ENCODE measurements at places on chromosomes 7 and 10. TPM values are rescaled to one million over a fixed set of nuclear protein-coding genes. Genes with fewer than 3 reads are reported as not detected.
A peak's percentile ranks its signal among the peaks of the same experiment; 100 is the strongest.

GRCh38 chr7:71746006-71746405 is 614.1 kb downstream of the GALNT17 start:
- no peak for DNase-seq
- no peak overlapping the region for H3K27ac ChIP-seq
- H3K4me1 ChIP-seq: no peaks in the 10 kb centered on the region
- peaks cover 13% of the 10 kb centered on the region for H3K27me3 ChIP-seq
- H3K4me3 ChIP-seq: no peak overlapping the region
- no peaks in the 10 kb centered on the region for H3K36me3 ChIP-seq

DNA sequence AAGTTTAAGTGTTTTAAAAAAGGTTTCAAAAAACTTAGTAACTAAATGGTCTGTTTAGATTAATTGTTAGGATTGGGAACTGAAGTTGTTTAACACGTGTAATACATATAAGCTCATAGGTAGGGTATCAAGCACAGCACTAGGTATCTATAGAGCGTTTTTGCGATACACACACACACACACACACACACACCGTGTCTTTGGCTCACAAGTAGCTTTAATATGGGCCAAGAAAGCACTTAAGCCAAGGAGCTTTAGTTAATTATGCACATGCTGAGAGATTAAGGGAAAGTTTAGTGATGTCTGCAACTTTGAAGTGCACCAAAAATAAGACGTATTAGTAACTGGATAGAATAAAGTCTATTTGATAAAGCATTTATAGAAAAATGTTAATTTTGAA is 93.8 kb upstream of the CNTNAP2 start:
- no peak for DNase-seq
- H3K4me1 ChIP-seq: no peaks in the 10 kb centered on the region
- H3K4me3 ChIP-seq: no peak overlapping the region

DNA sequence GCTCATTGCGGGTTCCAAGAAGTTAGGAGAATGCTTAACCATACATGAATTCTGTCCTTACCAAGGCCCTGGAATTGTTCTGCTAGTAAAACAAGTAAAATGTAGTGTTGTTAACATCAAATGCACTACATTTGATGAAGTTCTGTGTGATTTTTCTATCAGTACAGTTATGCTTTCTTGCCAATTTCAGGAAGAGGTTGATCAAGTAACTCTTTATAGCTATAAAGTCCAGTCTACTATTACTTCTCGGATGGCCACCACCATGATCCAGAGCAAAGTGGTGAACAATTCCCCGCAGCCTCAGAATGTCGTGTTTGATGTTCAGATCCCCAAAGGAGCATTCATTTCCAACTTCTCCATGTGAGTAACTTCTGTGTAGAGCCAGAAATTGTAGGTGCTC is 5.7 kb downstream of the ITIH2 start:
- no peaks in the 10 kb centered on the region for H3K36me3 ChIP-seq
- no peak for DNase-seq
- H3K4me3 ChIP-seq: no peak overlapping the region
- peaks cover 14% of the 10 kb centered on the region for H3K27me3 ChIP-seq
- no peak overlapping the region for H3K27ac ChIP-seq

GRCh38 chr10:83373671-83374070 is 765.6 kb upstream of the GHITM start:
- DNase-seq: no peak
- H3K4me1 ChIP-seq: no peaks in the 10 kb centered on the region
- H3K4me3 ChIP-seq: no peak overlapping the region
- H3K27me3 ChIP-seq: no peaks in the 10 kb centered on the region
- no peak overlapping the region for H3K27ac ChIP-seq

- no peak for DNase-seq
- no peak overlapping the region for H3K4me3 ChIP-seq
- peaks cover 12% of the 10 kb centered on the region for H3K4me1 ChIP-seq
- no peaks in the 10 kb centered on the region for H3K36me3 ChIP-seq
- no peaks in the 10 kb centered on the region for H3K27me3 ChIP-seq
Measured at GRCh38 chr7:122132341-122132740, 11.7 kb downstream of the AASS start.

DNA sequence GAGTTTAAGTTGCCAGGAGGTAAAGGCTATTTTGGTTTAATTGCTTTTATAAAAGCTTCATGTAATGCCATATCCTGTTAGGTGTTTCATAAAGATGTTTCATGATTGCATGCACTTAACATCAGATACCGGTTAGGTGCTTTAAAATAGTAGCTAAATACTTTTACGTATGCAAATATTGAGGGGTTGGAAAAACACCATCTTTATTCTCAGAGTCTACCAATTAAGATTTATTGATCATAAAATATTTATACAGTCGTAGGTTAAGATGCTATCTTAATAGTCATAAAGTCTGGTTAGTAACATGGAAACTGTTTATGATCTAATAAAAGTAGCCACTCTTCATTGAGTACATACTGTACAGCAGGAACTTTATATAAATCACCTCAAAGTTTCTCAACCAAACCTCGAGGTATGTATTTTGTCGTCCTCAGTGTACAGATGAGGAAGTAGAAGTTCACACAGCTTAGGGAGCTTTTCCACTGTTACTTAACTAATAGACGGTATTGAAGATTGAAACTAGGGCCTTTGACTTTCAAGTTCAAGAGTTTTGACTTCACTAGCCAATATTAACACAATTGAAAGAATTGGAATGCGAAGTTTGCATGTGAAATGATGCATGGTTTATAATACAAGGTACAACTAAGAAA is 897.1 kb downstream of the GATA3 start:
- no peak for DNase-seq
- no peak overlapping the region for H3K4me3 ChIP-seq
- no peaks in the 10 kb centered on the region for H3K36me3 ChIP-seq
- H3K27ac ChIP-seq: no peak overlapping the region

GRCh38 chr10:89183571-89183970 is 23.5 kb downstream of the CH25H start:
- H3K4me1 ChIP-seq: no peaks in the 10 kb centered on the region
- H3K27ac ChIP-seq: no peak overlapping the region
- H3K36me3 ChIP-seq: no peaks in the 10 kb centered on the region
- no peak for DNase-seq

DNA sequence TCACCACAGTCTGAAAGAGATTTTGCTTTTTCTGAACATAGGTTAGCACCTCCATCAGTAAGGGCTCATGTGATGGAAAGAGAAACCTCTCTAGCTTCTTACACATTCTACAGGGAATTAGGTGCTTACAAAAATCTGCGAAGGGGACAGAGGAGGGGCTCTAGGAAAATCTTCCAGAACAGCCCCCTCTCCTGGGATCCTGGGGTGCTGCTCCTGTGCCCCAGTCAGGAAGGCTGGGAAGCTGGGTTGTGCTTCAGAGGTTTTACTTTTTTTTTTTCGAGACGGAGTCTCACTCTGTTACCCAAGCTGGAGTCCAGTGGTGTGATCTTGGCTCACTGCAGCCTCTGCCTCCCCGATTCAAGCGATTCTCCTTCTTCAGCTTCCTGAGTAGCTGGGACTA is 7.5 kb upstream of the FAM171A1 start:
- no peak overlapping the region for H3K4me3 ChIP-seq
- no peaks in the 10 kb centered on the region for H3K36me3 ChIP-seq
- H3K27ac ChIP-seq: no peak overlapping the region
- DNase-seq: no peak
- H3K4me1 ChIP-seq: no peaks in the 10 kb centered on the region

CYP17A1 gene
- total RNA-seq: not detected

GRCh38 chr7:20327055-20327454 is 3.6 kb upstream of the ITGB8 start:
- H3K36me3 ChIP-seq: no peaks in the 10 kb centered on the region
- H3K27ac ChIP-seq: no peak overlapping the region
- DNase-seq: no peak
- H3K4me3 ChIP-seq: no peak overlapping the region
- H3K4me1 ChIP-seq: peaks cover 36% of the 10 kb centered on the region
- peaks cover 2% of the 10 kb centered on the region for H3K27me3 ChIP-seq

- no peak overlapping the region for H3K4me3 ChIP-seq
- peaks cover 4% of the 10 kb centered on the region for H3K4me1 ChIP-seq
- no peak overlapping the region for H3K27ac ChIP-seq
- H3K36me3 ChIP-seq: no peaks in the 10 kb centered on the region
Measured at GRCh38 chr10:114259824-114260223, 20.8 kb downstream of the VWA2 start.

DNA sequence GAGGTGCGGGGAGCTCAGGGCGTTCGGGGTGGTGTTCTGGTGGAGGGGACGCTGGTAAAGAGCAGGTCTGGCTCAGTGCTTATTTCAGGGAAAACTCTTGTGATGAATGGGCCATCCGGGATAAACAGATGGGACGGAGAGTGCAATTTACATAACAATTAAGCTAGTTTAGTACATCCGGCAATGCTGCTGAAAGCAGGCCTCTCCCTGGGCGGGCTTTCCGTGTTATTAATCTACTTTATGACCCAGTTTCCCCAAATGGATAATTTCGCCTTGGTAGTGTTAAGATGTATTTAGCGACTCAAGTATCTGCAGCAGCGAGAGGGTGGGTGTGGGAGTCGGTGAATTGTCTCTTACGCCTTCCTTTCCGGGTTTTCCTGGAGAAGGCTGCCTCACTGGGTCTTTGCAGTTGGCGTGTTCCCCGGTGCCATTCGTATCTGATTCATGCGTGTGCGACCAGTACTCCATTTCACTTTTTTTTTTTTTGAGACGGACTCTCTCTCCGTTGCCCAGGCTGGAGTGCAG is 25.2 kb downstream of the FOXK1 start:
- peaks cover 76% of the 10 kb centered on the region for H3K4me1 ChIP-seq
- no peak overlapping the region for H3K4me3 ChIP-seq
- H3K36me3 ChIP-seq: peaks cover 5% of the 10 kb centered on the region
- H3K27ac ChIP-seq: peak overlapping the region; percentile 72
- no peak for DNase-seq

GRCh38 chr10:60025279-60025678 is 118.9 kb upstream of the CCDC6 start:
- no peaks in the 10 kb centered on the region for H3K4me1 ChIP-seq
- no peak overlapping the region for H3K27ac ChIP-seq
- peaks cover 2% of the 10 kb centered on the region for H3K27me3 ChIP-seq
- no peaks in the 10 kb centered on the region for H3K36me3 ChIP-seq
- no peak overlapping the region for H3K4me3 ChIP-seq

DNA sequence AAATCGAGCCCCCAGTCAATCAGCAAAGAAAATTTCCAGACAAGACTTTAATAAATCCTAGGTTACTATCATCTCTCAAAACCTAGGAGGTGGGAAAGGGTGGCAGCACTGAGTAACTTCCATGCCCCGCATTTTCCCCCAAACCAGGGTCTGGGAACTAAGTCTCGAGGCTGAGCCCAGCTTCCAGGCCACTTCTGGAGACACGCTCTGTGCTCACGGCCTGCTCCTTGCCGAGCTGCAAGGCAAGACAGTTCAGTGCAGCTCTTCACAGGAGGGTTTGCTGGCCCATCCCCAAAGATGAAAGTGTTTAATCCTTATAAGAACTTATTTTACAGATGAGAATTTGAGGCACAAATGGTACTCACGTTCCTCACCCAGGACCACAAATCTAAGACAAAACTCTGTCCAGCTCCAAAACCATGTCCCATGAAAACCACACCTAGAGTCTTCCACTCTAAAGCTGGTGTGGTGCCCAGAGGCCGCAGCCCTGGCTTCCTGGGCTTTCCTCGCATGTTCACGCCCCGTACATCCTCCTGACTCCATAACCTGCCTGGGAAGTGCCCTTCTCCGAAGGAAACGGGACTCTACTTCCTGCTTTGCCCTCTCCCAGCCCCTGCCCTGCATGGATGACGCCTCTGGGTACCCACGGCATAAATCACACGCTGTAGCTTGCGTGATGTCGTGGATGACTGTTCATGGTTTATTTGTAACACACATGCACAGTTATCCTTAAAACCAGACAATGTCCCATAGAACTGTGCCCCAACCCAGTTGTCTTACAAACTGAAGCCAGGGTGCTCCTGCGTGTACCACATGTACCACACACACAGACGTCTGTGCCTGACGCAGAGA is 201.2 kb downstream of the DIP2C start:
- no peaks in the 10 kb centered on the region for H3K27me3 ChIP-seq
- H3K4me1 ChIP-seq: peaks cover 68% of the 10 kb centered on the region
- no peak overlapping the region for H3K4me3 ChIP-seq
- DNase-seq: no peak
- peaks cover 3% of the 10 kb centered on the region for H3K36me3 ChIP-seq

- H3K27me3 ChIP-seq: no peaks in the 10 kb centered on the region
- no peak overlapping the region for H3K4me3 ChIP-seq
- no peaks in the 10 kb centered on the region for H3K36me3 ChIP-seq
- peaks cover 21% of the 10 kb centered on the region for H3K4me1 ChIP-seq
- no peak for DNase-seq
- no peak overlapping the region for H3K27ac ChIP-seq
Measured at GRCh38 chr7:82036146-82036886, 266.5 kb upstream of the HGF start.

DNA sequence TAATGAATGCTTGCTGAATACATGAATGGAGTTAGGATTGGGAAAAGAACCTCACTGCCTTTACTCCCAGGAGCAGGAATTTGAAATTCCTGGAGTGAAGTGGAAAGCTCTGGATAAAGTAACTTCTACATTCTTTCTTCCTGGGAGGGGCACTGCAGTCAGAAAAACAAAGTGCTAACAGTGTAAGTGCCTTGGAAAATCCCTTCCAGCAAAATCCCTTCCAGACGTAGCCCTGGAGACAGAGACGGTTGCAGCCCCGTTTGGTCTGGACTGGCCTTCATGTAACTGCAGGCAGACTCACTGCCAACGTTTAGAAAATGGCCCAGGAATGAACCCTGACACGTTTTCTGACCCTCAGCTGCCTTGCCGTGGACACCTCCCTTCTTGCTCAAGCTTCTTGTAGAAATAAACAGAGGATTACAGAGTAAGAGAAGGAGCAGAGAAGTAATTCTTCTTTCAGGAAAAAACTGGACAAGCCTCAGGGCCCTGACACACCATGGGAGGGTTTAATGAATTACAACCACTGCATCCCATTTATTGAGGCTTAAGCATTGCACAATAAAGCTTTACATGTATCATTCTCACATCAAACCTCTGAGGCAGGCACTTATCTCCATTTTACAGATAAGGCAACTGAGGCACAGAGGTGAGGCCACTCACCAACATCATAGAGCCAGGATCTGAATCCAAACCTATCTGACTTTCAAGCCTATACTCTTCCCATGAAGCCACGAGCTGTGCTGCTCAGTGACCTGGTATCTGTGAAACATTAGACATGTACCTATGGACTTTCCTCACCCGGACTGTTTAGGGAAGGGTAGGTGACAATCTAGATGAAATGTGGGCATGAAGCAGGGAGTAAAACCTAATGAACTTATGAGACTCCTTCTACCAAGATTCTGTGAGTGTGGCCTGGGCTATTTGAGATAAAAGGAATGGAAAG is 7.8 kb downstream of the ITPRIP start:
- DNase-seq: no peak
- H3K27me3 ChIP-seq: no peaks in the 10 kb centered on the region
- peaks cover 83% of the 10 kb centered on the region for H3K4me1 ChIP-seq
- peak overlapping the region; percentile 97 for H3K27ac ChIP-seq

DNA sequence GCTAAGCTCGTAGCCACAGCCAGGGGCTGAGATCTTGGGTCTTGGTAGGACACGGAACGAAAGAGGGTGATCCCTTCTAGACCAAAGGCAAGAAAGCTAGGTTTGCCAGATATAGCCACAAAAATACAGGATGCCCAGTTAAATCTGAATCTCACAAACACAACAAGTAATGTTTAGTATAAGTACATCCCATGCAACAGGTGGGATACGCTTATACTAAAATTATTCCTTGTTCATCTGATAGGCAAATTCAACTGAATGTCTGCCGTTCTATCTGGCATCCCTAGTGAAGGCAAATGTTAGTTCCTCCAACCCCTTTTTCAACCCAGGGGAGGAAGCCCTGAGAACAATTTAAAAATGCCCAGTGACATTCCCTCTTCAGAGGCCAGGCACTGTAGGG is 131.1 kb upstream of the MGMT start:
- no peak for DNase-seq
- no peaks in the 10 kb centered on the region for H3K36me3 ChIP-seq
- H3K27ac ChIP-seq: no peak overlapping the region
- no peak overlapping the region for H3K4me3 ChIP-seq
- peaks cover 11% of the 10 kb centered on the region for H3K27me3 ChIP-seq

CPN1 gene
- total RNA-seq: not detected
